ENCODE measurements at places on chromosomes 5 and 9.

GRCh38 chr5:156310115-156310514 is 16.8 kb upstream of the SGCD start:
- DNase-seq, result no peak

GRCh38 chr9:97389249-97389648 is 22.6 kb upstream of the TDRD7 start:
- no peak for DNase-seq

- DNase-seq, result no peak
Observed at GRCh38 chr9:81125446-81126092, 563.8 kb downstream of the TLE1 start.

GRCh38 chr9:93675336-93676150 is 99.2 kb downstream of the PHF2 start:
- DNase-seq, result no peak

GRCh38 chr5:127830157-127830556 is 127.0 kb downstream of the CCDC192 start:
- no peak for DNase-seq

Measured in AG09319 (cell line).